Fibroblast of skin of right biceps (primary cell): ENCODE measurements at places on chromosomes 5 and 9.
A peak's percentile ranks its signal among the peaks of the same experiment; 100 is the strongest.

DNA sequence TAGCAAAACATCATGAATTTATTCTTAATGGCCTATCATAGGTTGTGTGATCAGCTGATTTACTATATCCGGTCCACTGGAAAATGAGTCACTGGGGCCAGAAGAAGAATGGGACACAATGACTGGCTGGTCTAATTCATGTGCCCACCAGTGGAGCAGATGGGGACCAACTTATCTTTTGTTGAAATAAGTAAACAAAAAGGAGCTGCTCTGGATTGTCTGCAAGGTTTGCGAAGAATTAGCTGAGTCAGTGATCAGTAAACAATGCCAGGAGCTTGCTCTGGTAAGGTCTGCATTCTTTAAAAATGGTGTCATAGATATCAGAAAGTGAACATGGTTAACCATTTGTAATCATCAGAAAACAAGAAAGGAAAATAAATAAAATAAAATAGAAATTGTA lies 128.0 kb downstream of the RASEF start:
- peak; percentile 53 for DNase-seq

GRCh38 chr5:63935103-63935502 lies 27.1 kb downstream of the HTR1A start:
- DNase-seq: no peak

GRCh38 chr5:175840050-175840841 lies 31.1 kb upstream of the CPLX2 start:
- DNase-seq: no peak

GRCh38 chr9:8872802-8873201 lies 1073.2 kb upstream of the DMAC1 start:
- DNase-seq: peak; percentile 56

DNA sequence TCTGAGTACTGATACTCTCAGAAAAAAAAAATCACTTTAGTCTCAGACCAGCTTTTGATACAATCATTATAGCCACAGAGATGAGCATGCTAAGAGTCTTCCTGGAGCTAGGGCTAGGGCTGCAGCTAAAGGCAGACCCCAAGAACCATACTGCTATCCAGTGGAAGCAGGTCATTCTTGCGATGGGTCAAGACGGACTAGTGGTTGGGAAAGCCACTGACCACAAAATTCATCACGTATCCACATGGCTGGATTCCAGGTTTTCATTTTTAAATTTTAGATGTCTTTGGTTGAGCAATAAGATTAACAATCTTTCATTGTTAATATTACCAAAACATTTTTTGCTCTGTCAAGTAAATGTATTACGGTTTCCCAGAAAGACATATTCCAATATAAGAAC lies 598.1 kb downstream of the DNAH5 start:
- DNase-seq: no peak

- no peak for DNase-seq
These were observed 372.7 kb upstream of the IRX1 start for GRCh38 chr5:3222924-3223323.

DNA sequence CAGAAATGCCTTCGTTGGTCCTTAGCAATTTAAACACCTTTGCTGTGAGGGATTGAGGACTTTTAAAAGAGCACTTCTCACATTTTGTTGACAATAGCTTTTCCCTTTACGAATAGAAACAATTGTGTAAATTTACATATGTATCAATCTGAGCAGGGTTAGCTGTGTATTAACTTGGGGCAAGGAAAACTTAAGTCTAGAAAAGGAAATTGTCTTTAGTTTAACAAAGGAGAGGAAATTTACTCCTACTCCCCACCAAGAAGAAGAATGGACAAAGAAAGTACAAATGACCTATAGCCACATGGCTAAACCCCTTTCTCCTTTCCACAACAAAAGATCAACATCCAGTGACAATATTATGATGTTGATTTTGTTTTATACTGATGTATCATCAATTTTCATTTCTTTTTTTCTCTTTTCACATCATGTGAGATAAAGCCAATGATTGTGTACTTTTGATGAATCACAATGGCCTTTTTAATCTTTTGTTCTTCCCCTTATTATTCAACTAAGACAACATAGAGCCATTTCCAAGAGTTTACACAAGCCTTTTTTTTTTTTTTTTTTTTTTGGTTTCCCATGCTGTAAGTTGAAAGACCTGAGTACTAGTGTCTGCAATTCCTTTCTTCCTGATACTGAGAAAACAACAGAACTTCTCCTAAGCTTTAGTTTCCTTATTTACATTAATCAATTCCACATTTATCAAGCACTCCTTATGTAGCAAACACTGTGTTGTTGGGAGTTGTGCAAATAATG lies 19.0 kb downstream of the FOXB2 start:
- DNase-seq: no peak

GRCh38 chr5:151950706-151951105 lies 26.1 kb upstream of the GLRA1 start:
- DNase-seq: no peak

GRCh38 chr9:21558615-21559401 lies 76.7 kb upstream of the IFNE start:
- peak; percentile 52 for DNase-seq

DNA sequence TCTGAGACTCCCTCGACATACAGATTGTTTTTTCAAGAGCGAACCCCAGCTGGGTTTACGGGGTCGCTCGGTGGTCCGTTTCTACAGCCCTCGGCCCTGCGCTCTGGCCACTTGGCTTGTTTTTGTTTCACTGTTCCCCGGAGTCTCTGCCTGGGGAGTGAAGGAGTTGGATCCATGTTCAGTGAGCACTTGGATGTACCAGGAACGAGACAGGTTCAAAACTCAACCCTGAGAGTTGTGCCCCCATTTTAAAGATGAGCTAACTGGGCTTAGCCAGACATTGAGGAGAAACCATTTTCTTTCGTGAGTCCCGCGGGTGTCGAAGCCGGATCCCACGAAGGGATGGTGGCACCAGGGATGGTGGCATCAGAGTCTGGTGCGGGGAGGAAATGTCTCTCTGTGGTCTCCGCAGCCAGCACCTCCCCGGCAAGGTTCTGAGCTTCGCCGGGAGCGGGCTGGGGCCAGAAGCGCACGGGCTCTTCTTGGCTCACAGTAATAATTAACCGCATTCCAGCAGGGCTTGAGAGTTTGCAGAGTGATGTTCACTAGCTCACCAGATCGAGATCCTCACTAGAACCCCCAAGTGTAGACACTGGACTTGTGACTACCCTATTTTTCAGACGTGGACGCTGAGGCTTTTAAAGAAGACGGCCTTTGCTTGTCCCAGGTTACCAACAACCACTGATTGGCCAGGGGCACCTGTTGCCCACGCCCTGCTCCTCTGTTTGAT lies 1.0 kb downstream of the MSX2 start:
- DNase-seq: no peak

GRCh38 chr5:142006363-142007236 lies 6.2 kb downstream of the GNPDA1 start:
- no peak for DNase-seq
